ENCODE measurements at places on chromosomes 1 and 21.

DNA sequence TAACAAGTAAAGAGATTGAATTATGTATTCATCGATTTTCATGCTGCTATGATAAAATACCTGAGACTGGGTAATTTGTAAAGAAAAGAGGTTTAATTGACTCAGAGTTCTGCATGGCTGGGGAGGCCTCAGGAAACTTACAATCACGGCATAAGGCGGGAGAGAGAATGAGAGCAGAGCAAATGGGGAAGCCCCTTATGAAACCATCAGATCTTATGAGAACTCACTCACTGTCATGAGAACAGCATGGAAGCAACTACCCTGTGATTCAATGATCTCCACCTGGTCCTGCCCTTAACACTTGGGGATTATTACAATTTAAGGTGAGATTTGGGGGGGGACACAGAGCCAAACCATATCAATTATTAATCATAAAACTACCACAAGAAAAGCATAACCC lies 3.3 kb upstream of the GBP3 start:
- DNase-seq: no peak

DNA sequence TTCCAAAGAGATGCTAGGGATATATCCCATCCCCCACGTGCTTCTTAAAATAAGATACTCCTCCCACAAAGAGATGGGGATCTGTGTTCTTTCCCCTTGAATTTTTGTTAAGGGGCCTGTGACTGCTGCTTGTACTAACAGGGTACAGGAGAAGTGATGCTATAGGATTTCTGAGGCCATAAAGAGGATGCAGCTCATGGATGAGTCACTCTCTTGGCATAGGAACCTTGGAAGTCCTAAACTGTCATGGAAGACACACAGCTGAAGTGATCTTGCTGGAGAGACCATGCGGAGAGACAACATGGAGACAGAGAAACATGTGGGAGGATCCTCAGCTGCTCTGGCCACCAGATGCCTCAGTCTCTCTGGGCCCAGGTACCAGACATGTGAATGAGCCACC lies 157.2 kb downstream of the S1PR1 start:
- no peak for DNase-seq

GRCh38 chr1:118257946-118258345 lies 72.9 kb upstream of the SPAG17 start:
- DNase-seq: no peak

DNA sequence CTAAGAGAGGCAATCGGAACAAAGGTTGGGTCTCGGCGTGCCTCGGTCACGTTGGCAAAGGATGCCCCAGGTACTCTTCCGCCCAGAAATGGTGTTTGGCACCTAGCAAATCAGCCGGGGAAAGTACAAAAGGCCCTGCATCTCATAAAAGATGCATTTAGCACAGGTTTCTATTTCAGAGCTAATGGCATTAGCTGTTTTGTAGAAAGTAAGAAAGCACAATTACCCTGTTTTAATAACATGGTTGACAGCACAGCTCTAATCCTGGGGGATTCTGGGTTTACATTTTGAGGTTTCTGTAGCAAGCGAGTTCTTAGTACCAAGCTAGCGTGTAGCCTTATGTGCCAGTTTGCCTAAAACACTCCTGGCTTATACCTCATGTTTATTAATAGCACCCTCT lies 178.5 kb downstream of the PRDM2 start:
- no peak for DNase-seq
